Spinal cord (tissue), 10 donors: ENCODE measurements at places on chromosomes 7 and 10.

GRCh38 chr7:12373580-12374263, 29.9 kb downstream of the VWDE start:
- no peak for DNase-seq

GRCh38 chr10:124308811-124309210, 109.9 kb downstream of the OAT start:
- DNase-seq = no peak

DNA sequence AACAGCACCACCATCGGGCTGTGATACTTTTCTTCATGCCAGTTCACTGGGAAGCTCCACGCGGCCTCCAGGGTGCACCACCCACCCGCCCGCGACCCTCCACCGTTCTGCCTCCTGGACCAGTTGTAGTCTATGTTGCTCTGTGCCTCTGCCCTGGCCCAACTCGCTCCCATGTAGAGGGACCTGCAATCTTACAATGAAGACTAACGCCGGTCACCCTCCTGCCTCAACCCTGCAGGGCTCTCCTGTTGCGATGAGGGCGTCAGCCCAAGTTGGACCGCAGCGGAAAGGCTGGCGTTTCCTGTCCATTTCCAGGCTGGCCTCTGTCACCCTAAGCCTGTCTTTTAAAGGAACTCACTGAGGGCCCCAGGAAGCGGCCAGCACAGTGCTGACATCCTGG, 34.9 kb downstream of the IL15RA start:
- DNase-seq = no peak

- DNase-seq = no peak
Observed at GRCh38 chr10:132105302-132105995, 39.7 kb downstream of the JAKMIP3 start.

DNA sequence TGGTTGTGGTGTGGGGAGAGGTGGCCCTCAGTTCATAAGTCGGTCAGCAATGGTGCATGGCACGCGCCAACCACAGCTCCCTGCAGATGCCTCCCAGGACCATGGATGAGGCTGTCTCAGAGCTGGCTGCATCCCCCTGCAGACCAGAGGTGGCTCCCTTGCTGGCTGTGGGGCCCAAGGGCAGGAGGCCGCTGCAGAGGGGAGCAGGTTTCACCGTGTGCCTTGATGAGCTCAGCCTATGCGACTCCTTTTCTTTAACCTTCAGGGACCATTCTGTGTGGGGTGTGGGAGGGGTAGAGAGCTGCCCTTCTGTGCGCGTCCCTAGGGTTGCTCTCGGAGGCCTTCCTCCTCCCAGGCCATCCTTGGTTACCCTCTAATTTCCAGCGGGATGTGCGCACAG, 152.4 kb downstream of the ACTR3B start:
- DNase-seq = no peak

GRCh38 chr10:101623528-101623927, 35.4 kb downstream of the DPCD start:
- no peak for DNase-seq

- no peak for DNase-seq
Observed at GRCh38 chr7:98641646-98642500, 24.8 kb downstream of the NPTX2 start.

- DNase-seq = no peak
Observed at GRCh38 chr10:80590585-80591125, 53.0 kb downstream of the SH2D4B start.
